GM12891 (cell line): ENCODE measurements at places on chromosomes 3 and 15.

DNA sequence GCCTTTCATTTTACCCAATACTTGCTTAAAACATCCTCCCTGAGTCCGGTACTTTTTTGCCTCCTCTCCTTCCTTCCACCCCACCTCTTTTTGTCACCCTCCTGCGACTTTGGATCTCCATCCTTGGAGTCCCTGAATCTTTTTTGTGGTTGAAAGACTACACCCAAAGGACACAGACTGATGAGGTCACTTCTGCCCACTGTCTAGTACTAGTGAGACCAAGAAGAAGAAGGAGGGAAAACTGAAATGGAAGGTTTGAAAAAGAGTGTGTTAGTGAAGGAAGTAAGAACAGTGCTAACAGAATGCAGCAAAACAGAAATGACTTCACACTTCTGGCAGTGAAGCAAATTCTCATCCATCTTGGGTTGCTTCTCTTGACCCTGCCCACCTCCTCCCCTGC, 6.6 kb downstream of the B3GNT5 start:
- no peak for DNase-seq

DNA sequence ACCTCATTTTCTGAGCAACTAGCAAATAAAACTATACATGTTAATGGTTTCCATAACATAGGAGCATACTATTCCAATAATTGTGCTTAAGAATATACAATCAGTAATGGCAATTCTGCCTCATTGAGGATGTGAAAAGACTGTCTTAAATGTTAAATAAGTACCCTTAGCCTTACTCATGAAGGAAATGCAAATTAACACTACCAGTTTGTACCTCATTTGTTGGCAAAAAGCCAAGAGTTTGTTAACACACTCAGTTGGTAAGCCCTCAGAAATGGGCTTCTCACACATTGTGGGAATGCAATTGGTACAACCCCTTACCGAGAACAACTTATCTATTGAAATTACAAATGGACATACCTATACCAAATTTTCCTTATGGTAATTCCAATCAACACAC, 9.2 kb upstream of the STT3B start:
- DNase-seq: no peak

DNA sequence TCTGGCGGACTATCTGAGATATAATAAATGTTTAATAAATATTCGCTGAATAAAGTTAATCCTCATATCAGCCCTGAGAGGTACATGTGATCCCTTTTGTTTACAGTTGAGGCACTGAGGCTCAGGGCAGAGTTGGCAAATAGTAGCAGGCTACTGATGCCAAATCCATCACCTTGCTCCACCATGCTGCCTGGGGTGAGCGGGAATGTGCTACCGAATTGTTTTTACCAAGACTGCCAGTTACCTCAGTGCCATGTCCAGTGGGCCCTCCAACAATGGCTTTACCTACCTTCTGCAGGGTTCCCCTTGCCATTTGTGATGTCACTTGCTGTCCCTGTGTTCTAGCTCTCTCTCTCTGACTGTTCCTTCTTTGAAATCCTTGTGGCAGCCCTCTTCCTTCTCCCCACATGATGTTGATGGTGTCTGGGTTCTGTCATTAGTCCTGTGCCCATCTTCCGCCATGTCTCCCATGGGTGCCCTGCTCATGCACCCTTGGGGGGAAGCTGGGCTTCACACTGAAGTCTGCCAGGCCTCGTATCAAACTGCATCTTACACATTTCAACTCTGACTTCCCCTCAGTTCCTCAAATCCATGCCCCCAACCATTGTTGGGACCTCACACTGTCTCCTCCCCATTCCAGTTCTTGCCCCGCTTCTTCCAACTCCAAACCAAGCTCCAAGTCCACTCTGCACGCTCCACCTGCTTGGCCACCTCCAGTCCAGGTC, 35.4 kb downstream of the SLCO2A1 start:
- DNase-seq: no peak

GRCh38 chr15:88493844-88494243, 26.3 kb downstream of the MRPS11 start:
- DNase-seq: no peak

DNA sequence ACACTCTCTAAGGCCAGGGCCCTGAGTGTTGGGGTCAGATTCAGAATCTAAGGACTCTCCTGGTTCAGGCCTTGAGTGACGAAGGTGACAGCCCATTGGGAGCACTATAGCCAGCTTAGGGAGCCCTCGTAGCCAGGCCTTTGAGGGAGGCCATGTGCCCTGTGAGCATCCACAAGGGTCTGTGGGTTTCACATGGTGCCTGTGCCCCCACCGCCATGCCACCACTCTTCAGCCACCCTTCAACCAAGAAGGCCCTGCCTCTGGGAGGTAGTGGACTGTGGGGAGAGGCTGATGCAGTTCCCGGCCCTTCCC, 37.5 kb downstream of the TSPAN3 start:
- DNase-seq: no peak

DNA sequence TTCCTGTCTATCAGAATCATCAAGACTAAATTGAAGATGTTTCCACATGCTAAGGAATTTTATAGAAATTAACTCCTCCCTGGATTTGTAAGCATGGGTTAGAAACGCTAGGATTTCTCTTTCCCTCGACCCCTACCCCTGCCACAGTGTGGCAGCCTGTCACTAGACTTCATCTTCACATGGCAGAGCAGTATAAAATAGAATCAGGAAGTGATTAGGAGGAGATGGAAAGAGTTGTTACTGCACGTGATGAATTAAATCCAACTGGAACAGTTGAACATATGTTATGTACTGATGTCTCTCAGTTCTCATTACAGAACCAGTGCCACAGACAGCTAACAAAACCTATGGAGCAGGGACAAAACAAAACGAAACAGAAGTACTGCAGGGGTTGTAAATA, 130.0 kb upstream of the BNIP2 start:
- DNase-seq: no peak

DNA sequence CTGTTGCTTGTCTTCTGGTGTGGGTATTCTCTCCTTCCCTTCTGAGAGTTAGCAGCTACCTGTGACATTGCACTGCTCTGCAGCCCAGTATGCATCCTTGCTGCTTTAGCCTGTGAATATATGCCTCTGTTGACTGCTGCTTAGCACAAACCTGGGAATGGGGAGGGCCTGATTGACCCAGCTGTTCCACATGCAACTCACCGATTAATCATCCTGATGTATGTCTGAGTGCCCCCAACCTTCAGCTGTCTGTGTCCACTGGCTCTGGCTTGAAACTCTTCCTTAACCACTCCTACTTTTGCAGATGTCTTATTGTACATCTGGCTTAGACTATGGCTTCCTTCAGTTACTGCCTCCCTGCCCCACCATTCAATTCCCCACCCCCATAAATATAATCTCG, 119.1 kb downstream of the RASA2 start:
- no peak for DNase-seq

GRCh38 chr3:188316021-188316722, 162.2 kb downstream of the LPP start:
- DNase-seq: no peak

GRCh38 chr3:153760948-153761347, 360.2 kb upstream of the ARHGEF26 start:
- no peak for DNase-seq

- DNase-seq: no peak
Measured at GRCh38 chr3:88809993-88810392, 297.4 kb upstream of the EPHA3 start.

- DNase-seq: no peak
Measured at GRCh38 chr3:112341386-112341785, 8.4 kb downstream of the CD200 start.

DNA sequence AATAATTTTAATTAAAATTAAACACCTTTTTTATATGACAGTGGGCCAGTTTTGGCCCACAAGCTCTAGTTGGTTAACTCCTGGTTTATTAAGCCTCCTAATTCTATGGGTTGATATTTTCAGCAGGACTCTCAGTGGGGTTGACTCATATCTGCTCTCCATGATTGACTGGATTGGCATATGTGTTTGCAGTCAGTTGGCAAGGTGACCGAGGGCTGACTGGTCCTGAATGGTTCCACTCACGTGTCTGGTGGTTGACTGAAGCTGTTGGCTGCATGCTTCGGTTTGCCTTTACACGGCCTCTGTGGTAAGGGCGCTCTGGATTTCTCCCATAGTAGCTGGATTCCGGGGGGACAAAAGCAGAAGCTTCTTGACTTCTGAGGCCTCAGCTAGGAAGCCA, 65.3 kb upstream of the ZNF280D start:
- DNase-seq: no peak

- DNase-seq: no peak
Measured at GRCh38 chr3:131370935-131371687, 10.5 kb upstream of the NUDT16 start.

GRCh38 chr3:41898631-41899030, 63.3 kb downstream of the ULK4 start:
- no peak for DNase-seq

DNA sequence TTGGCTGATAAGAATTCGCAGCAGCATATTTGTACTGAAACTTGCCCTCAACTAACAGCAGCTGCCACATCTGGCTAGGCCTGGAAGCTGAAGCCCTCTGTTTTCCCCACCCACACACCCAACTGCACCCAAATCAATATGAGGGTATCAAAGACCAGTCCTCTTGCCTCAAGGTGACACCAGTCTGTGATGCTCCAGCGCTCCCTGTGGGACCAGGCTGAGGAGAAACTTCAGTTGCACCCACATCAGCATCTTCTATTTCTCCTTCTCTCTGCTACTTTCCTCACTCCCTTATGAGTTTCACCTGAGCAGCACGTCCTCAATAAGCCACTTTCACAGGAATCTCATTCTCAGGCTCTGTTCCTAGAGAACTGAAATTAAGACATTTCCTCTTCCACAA, 18.7 kb upstream of the GRAMD1C start:
- no peak for DNase-seq

DNA sequence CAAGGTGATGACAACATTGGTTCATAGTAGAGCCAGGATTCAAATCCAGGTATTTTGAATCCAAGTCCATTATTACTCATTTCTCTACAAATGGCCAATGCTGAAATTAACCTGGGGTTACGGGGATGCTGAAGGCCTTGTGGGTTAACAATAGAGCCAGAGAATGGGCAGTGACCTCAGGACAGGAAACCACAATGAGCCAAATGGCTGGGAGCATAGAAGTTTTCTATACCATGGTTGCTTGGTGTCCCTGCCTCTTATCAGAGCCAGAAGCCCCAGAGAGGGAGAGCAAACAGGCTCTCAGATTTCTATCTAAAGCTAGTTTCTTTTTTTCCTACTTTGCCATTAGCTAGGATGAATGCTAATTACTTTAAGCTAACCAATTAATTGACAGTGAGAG, 82.3 kb downstream of the TNIK start:
- DNase-seq: no peak

DNA sequence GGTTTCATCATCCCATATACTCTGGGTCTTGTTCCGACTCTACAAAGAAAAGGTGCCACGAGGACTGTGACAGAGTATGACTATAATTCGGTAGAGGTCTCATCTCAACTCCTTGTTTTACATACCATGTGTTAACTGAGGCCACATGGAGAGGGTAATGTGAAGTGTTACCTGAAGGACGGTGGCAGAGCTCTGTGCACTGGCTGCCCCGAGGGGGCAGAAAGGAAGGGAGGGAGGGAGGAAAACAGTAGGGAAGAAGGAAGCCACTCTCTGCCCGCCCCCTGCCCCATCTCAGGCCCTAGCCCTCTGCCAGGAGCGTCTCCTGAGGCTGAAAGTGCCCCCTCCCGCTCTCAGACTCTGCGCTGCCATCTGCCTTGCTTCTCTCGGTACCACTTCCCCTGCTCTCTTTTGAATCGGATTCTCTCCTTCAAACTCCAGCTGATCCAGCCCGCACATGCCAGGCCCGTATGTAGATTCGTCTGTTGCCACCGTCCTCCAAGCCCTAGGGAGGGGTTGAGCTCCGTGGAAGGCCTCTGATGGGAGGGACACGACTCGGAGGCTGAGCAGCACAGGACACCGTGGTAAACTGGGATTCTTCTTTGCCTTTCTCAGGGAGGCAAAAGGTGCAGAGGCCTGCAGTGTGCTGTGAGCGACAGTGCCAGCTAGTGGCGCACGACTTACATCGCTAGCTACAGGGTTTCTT, 70.5 kb upstream of the ATP10A start:
- no peak for DNase-seq

DNA sequence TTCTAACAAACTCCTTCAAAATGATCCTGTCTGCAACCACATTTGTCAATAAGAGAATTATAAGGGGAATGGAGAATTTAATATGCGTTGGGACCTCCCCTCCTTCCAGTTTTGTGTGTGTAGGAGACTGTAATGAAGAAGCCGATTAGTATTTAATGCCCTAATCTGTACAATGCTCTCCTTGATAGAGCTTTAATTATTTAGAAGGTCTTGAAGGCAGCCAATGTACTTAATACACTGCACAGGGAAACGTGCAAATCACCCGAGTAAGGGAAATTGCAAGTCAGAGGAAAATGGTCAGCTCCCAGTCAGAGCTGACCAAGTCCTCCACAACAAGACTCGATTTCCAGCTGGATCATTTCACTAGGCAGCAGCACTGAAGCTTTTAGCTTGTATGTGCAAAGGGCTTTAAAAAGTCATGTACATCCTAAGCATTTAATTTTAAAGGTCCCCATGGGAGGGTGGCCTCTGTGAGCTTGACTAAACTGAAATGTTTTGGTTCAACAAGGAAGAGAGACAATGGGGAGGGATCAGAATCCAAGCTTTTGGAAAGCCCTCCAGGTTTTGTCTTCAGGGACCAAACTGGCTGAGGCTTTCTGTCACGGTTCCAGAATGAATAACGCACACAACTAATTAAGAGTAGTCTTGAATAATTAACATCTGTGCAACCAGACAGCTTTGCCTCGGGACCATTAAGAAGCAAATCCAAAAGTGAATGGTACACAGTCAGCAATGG, 159.8 kb upstream of the MITF start:
- no peak for DNase-seq

GRCh38 chr3:50637011-50637410, 20.1 kb downstream of the MAPKAPK3 start:
- no peak for DNase-seq

DNA sequence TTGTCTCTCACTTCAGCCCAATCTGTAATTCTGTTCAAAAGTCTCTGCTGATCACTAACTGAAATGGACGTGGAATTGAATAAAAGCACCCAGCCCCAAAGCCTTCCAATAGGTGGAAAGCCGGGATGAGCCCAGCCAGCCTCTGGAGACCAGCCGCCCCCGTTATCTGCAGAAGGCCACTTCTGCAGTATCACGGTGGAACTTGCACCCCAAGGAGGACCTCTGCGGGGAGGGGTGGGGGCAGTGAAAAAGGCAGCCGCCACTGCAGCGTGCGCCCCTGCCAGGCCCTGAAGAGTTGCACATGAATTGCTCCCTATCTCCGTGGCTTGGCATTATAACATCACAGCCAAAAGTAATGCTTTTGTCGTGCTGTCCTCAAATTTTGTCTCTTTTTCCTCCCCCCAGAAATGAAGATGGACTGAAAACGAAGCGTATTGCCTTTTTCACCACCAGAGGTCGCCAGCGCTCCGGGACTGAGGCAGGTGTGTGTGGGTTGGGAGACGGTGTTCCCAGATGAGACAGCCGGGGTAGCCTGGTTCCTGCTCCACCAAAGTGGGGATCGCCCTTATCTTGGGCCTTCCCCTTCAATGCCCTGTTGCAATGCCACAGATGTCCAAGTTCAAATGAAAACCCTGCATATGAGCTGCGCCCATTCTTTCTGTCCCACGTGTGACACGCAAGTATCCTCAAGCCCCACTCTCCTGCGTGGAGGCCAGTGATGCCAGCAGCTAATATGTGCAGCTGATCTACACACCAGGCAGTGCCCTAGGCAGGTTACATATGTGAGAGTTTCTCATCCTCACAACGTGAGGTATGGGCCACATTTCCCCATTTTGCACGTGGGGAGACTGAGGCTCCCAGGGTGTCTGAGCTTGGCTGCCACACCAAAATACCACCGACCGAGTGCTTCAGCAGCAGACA, 96.0 kb downstream of the LRRK1 start:
- DNase-seq: peak; percentile 71

- no peak for DNase-seq
Measured at GRCh38 chr3:78176869-78177268, 1137.0 kb downstream of the ROBO2 start.

GRCh38 chr15:81947548-81947947, 98.3 kb downstream of the MEX3B start:
- no peak for DNase-seq
